ENCODE measurements at places on chromosomes 2 and 18. TPM values are rescaled to one million over a fixed set of nuclear protein-coding genes. Genes with fewer than 3 reads are reported as not detected.

DNA sequence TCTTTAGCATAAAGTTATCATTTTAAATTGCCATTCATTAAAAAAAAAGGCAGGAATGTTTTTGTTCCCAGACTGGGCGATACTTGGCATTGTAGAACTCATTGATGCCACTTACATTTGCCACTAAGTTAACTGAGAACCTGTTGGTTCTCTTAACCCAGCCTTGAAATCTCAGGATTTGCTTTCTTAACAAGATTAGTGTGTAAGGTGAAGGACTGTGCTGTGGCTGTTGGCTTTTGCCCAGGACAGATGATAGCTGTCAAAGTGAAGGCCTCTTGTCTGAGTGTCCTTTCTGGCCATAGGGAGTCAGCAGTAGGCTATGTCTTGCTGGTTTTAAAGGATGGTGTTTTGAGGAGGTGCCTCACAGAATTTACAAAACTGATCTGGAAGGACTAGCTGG, 2.6 kb downstream of the DPYSL5 start:
- DNase-seq: no peak

- no peak for DNase-seq
Observed at GRCh38 chr2:235537587-235537986, 43.7 kb downstream of the AGAP1 start.

Gene SLC4A5
- total RNA-seq: 7.1 TPM

Gene ELOA2
- total RNA-seq: not detected

Gene DSG4
- 0.38 TPM for total RNA-seq

Gene TMEM127
- 25.6 TPM for total RNA-seq
